ENCODE measurements at places on chromosomes 4 and X.

DNA sequence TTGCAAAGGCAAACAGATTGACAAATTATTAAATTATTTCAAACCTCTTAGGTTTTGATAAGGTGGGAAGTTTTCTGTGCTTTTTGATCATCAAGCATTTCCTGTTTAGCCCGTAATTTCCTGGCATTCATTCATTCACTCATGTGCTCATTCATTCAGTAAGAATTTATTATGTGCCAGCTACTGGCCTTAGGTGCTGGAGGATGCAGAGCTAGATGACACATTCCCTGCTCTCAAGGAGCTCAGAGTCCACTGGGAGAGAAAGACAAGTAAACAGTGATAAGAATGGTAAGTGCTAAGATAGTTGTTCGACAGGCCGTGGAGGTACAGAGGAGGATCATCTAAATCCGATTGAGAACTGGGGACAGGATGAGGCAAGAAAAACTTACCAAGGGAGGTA is 153.0 kb downstream of the DCTD start:
- DNase-seq = peak; percentile 24

DNA sequence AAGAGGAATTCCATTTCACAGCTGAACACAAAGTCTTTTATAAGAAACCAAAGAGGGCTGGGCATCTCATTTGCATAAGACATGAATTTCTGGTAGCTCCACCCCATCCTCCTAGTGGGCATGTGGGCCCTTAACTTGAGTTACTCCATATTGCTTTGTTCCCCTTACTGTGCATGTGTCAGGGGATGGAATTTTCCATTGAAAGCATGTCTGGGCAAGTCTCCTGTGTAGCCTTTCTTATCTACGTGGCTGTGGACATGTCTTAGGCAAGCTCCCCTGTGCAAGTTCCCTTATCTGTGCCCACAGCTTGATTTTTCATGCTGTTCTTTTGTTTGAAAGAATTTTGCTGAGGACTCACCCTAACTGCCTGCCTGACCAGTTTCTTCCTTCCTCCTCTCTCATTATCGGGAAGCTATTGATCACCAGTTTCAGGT is 123.5 kb upstream of the JADE1 start:
- DNase-seq = no peak

GRCh38 chr4:187276736-187277408 is 553.2 kb upstream of the FAT1 start:
- DNase-seq = peak; percentile 2

GRCh38 chr4:127210893-127211649 is 421.7 kb upstream of the INTU start:
- DNase-seq = no peak

DNA sequence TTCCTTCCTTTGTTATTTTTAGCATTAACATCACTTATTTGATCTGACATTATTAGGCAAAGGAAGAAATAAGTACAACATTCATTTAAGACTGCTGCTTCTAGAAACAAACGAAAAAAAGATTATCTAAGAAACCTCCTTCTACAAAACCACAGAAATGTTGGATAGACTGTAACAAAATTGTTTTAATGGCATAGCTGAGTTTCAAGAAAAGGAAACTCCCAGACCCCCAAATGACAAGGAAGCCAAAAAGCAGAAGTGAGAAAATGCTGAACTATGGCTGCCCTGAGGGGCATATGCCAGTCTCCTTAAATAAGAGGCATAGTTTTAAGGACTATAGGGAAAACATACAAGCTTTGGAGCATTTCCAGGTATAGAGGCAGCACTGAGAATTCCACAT is 1431.6 kb upstream of the TENM3 start:
- no peak for DNase-seq

DNA sequence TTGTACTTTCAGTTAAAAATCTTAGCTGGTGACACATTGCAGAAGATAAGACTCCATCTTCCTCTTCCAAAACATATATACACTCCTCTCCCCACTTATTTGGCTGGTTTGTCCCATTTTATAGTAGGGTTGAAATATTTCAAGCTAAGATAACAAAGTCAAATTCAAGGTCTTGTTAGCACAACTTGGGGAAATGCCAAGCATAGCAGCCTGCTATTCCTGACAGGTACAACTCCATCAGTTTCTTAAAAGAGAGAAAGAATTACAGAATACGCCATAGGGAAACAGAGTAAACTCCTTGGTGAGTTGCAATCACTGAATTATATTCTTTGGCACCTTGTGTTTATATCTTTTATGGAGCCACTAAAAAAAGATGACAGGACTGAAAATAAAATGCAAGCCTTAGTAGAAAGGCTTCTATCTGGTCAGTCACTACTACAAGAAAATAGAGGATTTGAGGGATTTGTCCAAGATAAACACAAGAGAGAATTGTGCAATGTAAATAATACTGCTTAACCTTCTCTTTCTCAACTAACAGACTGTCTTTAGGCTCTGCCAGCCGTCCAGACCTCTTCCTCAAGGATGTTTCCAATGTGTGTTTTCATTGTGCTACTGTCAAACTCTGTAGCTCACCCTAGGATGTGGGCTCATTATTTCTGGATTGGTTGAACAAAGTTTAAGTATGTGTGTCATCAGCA is 170.3 kb downstream of the VEGFC start:
- no peak for DNase-seq

DNA sequence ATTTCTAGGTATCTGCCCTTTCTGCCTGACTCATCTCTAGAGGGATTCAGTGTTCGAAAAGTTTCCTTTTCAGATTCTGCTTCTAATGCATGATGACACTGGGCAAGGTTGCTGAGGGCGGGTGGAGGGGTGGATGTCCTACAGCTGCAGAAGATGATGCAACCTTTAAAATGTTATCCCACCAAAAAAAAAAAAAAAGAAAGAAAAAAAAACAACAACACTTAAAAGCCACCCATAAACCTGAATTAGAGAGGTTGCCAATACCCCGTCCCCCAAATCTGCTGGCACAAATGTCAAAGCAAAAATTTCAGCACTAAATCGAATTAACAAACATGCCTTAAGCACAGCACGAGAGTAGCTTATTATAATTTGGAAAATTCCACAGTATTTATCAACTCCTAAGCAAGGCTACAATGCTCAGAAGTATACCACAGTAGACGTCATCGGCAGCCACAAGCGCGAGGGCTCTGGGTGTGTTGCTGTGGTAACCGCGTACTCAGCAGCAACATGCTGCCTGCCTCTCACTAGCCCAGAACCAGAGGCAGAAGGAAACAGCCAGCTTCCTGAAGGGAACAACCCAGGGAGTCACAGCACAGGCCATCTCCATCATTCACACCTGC is 167.5 kb upstream of the MAP3K15 start:
- DNase-seq = peak; percentile 51

DNA sequence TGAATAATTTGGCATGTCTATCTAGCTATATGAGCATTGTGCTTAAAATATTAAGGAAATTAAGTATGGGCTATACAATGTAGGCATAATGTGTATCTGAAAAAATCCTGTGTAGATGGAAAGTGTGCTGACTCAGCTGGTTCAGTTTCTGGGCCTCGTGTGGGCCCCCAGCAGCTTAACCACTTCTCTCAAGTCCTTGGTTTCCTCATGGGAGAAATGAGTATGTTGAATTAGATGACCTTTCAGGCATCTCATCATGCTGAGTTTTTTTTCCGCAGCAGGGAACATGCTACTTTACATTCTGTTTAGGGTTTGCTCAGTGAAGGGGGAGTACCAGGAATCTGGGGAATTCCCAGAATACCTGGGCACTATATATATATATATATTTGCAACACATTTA is 30.5 kb downstream of the RHOH start:
- DNase-seq = no peak

GRCh38 chrX:63967551-63967950 is 182.5 kb upstream of the ARHGEF9 start:
- peak; percentile 36 for DNase-seq

- no peak for DNase-seq
Measured at GRCh38 chrX:17072721-17073230, 126.3 kb downstream of the REPS2 start.

DNA sequence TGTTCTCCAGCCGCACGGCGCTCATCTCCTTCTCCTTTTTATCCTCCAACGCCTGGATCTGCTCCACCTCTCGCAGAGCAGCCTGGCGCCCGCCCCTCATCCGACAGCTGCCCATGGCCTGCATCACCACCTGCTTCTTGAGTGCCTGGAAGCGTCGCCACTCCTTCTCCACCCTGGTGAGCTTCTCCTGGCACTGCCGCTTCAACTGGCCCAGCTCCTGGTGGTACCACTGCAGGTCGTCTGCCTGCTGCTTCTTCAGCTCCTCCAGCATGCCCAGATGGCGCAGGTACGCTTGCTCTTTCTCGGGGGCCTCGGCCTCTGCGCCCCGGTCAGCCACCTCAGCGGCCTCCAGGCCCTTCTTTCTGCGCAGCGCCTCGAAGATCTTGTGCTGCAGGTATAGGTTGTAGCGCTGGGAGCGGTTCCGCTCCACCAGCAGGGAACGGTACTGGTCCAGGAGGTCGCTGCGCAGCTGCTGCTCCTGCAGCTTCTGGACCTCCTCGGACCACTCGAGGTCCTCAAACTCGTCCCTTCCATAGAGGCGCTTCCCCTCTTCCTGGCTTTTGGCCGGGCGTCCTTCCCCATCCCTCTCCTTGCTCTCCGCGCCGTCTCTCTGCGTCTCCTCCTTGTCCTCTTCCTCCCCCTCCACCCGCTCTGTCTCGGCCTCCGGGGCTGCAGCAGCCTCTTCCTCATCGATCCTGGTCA is 1.2 kb upstream of the TADA2B start:
- DNase-seq = peak; percentile 25

- peak; percentile 84 for DNase-seq
Measured at GRCh38 chr4:85929961-85930665, 429.7 kb downstream of the MAPK10 start.

DNA sequence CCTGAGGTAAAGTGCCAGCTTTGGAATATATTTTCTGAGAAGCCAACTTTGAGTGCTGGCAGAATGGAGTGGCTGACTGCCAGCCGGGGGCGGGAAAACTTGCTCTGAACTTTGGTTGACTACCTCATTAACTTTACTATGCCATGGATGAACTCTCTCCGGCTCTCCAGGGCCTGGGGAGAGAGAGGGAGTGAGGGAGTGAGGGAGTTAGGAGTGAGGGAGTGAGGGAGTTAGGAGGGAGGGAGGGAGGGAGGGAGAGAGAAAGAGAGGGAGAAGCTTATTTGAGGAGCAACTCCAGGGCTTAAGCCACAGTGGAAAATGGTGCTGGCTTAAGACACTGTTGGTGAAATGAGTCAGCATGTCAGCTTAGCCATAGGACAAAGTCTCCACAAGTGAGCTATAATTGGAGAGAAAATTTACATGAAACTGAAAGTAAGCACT is 280.9 kb upstream of the RPS6KA3 start:
- peak; percentile 73 for DNase-seq

DNA sequence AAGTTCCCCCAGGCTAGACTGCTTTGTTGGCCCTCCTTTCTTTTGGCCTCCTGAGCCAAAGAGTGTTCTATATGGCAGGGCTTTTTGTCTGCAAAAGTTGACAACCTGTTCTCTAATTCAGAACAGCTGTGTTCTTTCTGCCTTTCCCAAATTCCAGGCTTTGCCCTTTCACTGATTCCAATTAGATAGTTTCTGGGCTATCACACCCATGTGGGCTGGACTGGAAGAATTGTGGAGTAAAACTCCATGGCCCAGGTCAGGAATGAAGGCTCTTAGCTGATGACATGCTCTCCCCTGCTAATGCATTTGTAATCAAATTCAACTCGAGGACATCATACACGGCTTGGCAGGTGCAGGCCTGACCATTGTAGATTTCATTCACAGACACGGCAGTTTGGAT is 19.4 kb downstream of the BMP3 start:
- DNase-seq = no peak

Data from kidney tubule cell (primary cell).